Cortex of kidney (tissue), 1 donor: ENCODE measurements at places on chromosomes 1 and 21.

DNA sequence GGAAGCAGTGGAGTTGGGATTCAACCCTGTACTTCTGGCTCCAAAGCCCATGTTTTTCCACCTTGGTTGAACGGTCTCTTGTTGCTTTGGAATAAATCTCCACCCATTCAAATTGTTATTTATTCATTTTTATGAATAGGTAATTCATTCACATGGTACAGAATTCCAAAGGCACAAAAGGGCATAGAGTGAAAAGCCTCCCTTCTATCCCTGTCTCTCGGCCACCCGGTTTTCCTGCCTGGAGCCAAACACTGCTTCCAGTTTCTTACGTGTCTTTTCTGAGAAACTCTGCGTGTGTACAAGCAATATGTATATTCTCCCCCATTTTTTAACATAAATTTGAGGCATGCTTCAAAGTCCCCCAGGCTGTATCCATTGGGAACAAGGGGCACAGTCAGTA, 3.9 kb downstream of the EXTL1 start:
- DNase-seq, result no peak

- DNase-seq, result no peak
Measured at GRCh38 chr1:201105688-201106087, 6.5 kb downstream of the CACNA1S start.

DNA sequence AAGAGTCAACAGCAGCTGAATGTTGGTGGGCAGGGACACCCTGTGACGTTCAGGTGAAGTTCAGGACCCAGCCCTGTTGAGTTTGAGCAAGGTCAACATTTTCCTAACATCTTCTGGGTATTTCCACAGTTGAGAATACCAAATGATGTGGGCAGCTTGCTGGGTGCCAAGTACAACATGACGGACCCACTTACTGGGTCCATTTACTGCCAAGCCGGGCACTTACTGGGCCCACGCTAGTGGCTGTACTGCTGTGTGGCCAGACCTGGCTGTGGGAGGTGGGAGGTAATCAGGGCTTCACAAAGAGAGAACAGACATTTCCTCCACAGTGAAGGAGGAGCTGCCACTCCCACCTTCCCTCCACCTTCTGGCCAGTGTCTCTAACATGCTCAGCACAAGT, 99.2 kb downstream of the PSMG1 start:
- no peak for DNase-seq

GRCh38 chr1:3530926-3531818, 76.7 kb downstream of the ARHGEF16 start:
- no peak for DNase-seq

- DNase-seq, result no peak
Measured at GRCh38 chr1:24362982-24363614, 43.9 kb downstream of the GRHL3 start.

GRCh38 chr1:206839857-206840256, 25.6 kb upstream of the IL20 start:
- DNase-seq, result no peak

- DNase-seq, result no peak
Measured at GRCh38 chr1:205598841-205599668, 32.8 kb downstream of the ELK4 start.

DNA sequence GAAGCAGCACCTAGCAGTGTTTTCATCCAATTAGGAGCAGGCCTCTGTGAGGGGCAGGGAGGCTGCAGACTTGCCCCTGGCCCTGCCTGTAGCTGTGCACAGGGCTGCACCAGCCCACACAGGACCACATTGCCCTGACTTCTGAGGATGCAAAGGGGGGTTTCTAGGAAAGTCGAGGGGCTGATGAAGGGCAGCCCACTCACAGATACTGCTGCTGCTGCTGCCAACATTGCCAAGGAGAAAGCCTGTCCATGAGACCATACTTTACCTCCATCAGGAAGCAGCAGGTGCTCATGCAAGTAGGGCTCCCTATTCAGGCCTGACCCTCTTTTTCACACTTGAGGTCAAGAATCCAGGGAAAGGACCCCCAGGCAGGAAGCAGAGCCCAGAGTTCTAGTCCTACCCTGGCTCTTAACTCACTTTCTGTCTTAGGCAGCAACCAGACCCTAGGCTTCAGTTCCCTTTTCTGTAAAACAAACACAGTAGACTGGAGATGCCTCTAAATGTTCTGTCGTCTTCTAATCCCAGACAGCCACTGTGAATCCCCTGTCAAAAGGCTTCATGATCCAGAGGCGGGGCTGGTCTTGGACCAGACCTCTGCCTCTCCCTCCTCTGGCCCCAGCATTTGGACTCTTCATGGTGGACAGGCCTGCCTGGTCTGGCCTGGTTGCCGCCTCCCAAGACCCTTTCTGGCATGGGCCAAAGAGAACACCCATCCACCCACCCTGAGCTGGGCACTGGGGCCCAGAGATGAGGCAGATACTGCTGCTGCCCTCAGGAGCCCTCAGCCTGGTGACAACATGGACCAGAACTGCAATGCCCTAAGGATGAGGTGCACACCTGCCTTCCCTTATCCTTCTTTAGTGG, 120.2 kb downstream of the GLIS1 start:
- DNase-seq, result no peak

- no peak for DNase-seq
Measured at GRCh38 chr1:72780212-72780611, 497.9 kb upstream of the NEGR1 start.

- no peak for DNase-seq
Measured at GRCh38 chr1:40840526-40841323, 21.4 kb downstream of the CITED4 start.

- no peak for DNase-seq
Measured at GRCh38 chr21:35298757-35299156, 249.7 kb upstream of the RUNX1 start.

GRCh38 chr1:193110246-193110645, 5.0 kb upstream of the GLRX2 start:
- DNase-seq, result no peak

DNA sequence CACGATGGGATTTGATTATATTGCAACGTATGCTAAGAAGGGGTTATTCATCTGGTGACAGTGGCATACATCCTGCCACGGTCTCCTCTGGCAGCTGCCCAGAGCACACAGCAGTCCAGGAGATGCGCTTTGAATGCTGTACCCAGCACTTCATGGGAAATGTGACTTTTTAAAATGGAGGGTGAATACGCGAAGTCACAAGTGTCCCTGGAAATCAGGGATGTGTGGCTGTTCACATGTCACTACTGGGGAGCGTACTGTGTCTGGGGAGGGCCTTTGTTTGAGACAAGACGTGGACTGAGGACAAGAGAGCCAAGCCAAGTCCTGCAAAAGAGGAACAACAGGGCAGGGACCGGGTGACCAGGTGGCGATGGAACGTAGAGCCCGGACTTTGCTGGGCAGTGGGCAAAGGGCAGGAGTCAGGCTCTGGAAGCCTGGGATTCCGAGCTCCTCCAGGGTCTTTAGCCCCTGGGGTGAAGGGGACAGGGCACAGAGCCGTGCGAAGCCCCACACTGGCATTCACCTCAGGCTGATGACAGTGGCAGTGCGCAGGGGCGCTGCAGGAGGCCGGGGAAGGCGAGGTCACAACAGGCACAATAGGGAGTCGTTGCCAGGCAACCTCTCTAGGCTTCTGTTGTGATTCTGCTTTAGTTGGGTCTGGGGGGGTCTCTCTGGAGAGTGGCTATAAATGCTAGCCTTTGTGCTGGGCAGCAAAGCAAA, 11.4 kb upstream of the ZBTB21 start:
- no peak for DNase-seq

- DNase-seq, result no peak
Measured at GRCh38 chr1:25924454-25924853, 18.2 kb upstream of the STMN1 start.

DNA sequence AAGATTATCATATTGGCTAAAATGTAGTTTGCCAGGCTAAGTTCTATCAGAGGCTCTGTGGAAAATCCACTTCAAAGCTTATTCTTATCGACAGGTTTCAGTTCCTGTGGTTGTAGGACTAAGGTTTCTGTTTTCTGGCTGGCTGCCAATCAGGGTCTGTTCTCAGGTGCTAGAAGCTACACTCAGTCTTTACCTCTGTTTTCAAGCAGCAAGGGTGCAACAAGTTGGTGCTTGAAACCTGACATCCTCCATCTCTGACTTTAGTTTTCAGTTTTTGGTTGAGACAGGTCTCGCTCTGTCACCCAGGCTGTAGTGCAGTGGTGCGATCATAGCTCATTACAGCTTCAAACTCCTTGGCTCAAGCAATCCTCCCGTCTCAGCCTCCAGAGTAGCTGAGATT, 15.3 kb upstream of the TMCO2 start:
- DNase-seq, result no peak

DNA sequence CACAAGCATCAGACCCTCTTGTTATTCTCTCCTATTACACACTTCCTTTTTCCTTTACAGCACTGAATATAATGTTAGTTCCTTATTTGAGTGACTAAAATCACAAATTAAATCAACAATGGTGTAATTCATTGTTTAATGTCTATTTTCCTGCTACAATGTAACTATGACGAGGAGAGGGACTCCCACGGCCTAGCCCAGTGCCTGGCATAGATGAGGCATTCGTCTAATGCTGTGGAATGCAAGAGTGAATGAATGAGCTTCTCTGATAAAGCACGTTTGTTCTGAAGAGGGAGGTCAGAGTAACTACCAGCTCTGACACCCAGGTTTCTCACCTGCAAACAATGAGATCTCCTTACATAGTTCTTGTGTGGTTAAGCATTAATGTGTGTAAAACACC, 479.4 kb downstream of the OMA1 start:
- no peak for DNase-seq
